ENCODE measurements at places on chromosomes 7 and 10. TPM values are rescaled to one million over a fixed set of nuclear protein-coding genes. Genes with fewer than 3 reads are reported as not detected.

Gene NPFFR1
- total RNA-seq: not detected

Gene C7orf57
- total RNA-seq: not detected

Gene PON1
- 1.8 TPM for total RNA-seq

Gene TFR2
- 0.34 TPM for total RNA-seq

Gene BLNK
- not detected for total RNA-seq

Gene GPR26
- not detected for total RNA-seq

Gene HMX2
- 0.21 TPM for total RNA-seq

Gene UCMA
- not detected for total RNA-seq

Gene CYP26C1
- total RNA-seq: 0.22 TPM

Gene TMEM196
- total RNA-seq: not detected

Gene PRRT4
- not detected for total RNA-seq

Gene XRCC2
- total RNA-seq: 30.0 TPM

Gene ASIC3
- total RNA-seq: 1.6 TPM

Gene VSTM4
- total RNA-seq: 1.2 TPM

Gene CCDC136
- 93.6 TPM for total RNA-seq

Gene PDE6C
- total RNA-seq: not detected

Gene PDZD7
- 0.25 TPM for total RNA-seq

Gene PRSS2
- total RNA-seq: not detected

Gene SAMD9L
- total RNA-seq: not detected

Gene OR2A1
- not detected for total RNA-seq

Gene CACNA2D1
- 1.8 TPM for total RNA-seq

Gene TMEM270
- total RNA-seq: not detected

Gene CHAT
- total RNA-seq: not detected

Gene PPP1R17
- 0.09 TPM for total RNA-seq

Gene NODAL
- not detected for total RNA-seq

Gene TACC2
- 10.7 TPM for total RNA-seq
